ENCODE measurements at places on chromosomes 5 and 9.

GRCh38 chr9:35712762-35713400 lies 19.1 kb downstream of the TLN1 start:
- no peak for DNase-seq

- no peak for DNase-seq
Measured at GRCh38 chr5:81187885-81188284, 45.2 kb upstream of the CKMT2 start.

DNA sequence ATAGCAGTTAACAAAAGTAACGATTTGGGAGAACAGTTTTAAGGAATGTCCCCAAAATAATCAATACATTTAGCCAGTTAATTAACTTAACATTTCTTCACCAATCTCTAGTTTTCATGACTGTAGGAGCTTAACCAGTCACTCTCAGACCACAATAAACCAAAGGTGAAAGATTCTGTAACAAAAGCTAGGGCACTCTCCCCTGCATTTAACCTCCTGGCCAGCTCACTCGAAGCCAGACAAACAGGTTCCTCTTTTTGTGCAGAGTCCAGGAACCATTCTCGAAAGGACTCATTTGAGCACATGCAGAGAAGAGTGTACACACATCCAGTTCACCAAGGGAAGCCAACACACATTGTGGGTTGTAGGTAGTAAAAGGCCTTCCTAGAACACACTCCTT lies 6.5 kb downstream of the IL7R start:
- DNase-seq, result no peak

GRCh38 chr5:131373265-131373664 lies 109.4 kb downstream of the CDC42SE2 start:
- DNase-seq, result no peak

DNA sequence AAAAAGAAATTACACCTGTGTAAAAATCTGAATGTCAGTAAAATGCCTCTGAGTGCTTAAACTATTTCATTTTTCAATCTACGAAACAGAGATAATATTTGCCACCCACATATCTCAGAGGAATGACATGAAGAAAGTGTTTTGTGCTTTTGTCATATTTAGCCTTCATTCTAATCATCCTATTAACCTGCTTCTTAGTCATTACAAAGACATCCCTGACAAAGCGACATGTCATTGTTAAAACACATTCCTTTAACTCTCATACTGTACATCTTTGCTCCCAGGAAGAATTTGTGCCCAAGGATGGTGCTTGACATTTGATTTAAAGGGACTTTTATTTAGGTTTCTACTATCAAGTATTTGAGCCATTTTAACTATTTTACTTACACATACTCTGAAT lies 275.9 kb downstream of the DMRTA1 start:
- no peak for DNase-seq

GRCh38 chr5:14155739-14156138 lies 12.6 kb downstream of the TRIO start:
- no peak for DNase-seq

- no peak for DNase-seq
Measured at GRCh38 chr5:95235439-95235982, 49.4 kb downstream of the MCTP1 start.

DNA sequence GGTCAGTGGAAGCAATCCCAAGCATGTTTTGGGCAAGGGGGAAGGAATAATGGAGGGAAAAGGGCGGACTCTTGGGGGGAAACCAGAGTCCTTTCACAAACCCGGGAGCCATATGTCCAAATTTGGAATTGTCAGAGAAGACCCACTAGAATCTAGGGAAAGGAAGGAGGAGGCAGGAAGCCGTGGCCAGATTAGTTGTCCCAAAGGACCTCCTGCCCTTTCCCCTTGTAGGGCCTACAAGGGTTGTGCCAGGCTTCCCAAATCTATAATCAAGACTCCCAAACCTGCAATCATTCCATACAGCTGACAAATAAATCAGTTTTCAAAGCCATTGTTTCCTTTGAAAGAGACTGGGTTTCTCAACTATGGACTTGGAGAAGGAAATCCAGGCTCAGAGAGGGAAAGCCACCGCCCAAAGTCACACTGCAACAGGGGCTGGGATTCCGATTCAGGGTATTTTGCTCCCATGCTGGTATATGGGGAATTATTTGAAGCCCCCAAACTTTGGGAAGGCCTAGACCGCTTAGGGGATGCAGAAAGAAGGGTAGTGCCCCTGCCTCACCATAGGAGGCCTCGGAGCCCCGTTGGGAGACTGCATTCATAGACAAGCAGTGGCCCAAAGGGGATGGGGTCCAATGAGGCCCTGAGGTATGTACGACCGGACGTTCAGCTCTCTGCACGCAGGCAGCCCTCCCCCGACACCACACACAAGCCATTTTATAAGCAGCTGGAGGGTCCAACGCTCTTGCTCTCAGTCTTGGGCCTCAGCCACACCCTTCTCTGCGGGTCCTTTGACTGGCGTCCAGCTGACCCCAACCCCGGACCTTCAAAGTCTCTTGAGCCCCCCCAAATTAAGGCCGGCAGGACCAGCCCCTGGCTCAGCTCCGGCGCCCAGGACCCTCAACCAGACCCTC lies 815 bp downstream of the ANXA6 start:
- DNase-seq, result no peak

DNA sequence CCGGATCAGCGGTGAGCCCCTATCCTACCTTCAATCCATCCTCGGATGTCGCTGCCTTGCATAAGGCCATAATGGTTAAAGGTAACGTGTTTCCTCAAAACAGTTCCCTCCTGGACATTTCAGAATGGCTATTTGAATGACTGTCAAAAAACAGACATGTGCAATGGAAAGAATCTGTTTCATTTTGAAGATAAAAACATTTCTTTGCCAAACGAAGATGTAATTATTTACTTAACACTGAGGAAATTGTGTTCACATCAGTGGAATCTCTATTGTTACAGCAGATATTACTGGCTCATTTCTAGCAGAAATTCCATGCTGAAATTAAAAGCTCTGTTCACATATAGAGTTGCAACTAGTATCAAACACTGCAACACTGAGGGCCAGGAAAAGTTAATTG lies 7.1 kb downstream of the ANXA1 start:
- no peak for DNase-seq

DNA sequence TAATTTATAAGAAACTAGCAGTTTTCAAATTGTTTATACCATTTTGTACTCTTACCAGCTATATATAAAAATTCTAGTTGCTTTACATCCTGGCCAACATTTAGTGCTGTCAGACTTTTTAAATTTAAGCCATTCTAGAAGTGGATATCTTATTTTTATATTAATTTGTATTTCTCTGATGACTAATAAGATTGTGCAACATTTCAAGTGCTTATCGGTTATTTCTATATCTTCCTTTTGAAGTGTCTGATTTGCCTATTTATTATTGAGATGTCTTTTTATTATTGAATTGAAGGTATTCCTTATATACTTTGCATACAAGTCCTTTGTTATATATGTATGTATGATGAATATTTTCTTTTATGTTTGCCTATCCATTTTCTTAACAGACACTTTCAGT lies 324.0 kb downstream of the ELAVL2 start:
- DNase-seq, result no peak

DNA sequence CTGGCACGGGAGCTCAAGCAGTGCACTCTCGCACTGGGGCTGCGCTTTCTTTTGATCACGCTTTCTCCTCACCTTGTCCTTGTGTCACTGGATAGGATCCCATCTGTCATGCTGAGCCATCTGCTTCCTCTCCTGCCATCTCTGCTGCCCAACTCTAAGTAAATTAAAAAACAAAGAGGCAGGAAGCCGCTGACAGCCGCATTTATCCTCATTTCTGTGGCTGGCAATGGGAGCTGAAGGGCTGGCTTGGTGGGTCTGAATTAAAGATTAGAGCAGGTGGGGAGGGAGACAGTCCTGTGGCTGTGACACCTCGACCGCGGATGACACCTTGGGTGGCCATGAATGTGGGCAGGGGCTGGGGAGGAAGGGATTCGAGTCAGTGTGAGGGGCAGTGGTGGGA lies 159.2 kb upstream of the ALDH1B1 start:
- DNase-seq, result no peak

DNA sequence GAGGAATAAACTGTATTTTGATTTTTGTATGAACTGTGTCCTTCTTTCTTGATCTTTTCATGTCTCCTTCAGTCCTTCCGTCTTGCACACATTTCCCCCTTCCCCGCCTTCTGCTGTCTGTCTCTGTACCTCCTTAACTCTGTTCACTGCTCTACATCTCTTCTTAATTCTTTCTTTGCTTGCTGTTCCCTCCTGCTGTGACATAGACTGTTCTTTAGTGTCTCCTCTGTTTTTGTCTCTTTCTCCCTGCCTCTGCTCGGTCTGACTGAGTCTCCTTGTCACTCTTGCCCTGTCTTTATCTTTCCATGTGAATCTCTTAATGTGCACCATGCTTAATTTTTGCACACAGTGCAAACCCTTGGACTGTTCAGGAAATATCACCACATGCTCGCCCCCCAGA lies 113.0 kb downstream of the TRIM32 start:
- DNase-seq, result no peak

DNA sequence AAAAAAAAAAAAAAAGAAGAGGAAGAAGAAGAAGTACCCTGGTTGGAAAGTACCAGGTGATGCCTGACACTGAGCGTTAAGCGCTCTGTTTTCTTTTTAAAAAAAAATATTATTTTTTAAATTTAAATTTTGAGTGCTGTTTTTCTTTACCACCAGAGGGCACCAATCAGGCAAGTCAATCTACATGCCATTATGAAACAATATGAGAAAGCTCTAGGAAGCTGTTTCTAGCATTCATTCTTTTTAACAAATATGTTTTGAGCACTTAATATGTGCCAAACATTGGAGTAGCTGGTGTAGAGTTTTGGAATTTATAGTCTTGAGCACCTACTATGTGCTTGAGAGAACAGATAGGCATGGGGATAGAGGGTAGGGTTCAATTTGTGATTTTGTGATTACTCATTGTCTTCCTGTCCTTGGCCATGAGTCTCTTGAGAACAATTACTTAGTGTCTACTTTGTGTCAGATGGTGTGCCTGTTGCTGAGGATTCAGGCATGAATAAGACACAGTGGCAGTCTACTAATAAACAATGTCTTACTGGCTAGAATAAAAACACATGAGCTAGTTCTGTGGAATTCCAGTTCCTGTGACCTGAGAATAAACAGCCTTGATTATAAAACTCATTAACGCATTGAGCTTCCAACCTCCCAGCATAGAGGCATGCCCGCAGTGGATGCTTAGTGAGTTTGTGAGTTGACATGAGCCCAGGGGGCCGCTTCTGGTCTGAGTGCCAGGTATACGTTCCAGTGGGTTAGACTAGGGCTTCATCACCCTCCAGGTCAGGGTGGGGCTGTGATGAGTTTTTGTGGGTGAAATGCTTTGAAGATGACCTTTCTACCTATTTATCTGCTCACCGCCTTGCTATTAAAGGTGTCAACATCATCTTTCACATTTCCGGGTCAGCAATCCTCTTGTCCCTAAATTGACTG lies 3.0 kb upstream of the UBE2R2 start:
- no peak for DNase-seq

DNA sequence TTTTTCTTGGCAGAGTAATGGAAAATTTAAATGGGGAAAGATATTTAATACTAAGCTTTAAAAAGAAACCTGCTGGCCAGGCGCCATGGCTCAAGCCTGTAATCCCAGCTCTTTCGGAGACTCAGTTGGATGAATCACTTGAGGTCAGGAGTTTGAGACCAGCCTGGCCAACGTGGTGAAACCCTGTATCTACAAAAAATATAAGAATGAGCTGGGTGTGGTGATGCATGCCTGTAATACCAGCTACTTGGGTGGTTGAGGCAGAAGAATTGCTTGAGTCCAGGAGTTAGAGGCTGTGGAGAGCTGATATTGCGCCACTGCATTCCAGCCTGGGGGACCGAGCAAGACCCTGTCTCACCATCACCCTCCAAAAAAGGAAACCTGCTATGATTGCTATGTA lies 32.8 kb downstream of the TUT7 start:
- no peak for DNase-seq

- no peak for DNase-seq
Measured at GRCh38 chr5:161549106-161549505, 2.6 kb upstream of the GABRB2 start.

- DNase-seq, result no peak
Measured at GRCh38 chr9:120710110-120710981, 3.9 kb downstream of the MEGF9 start.

DNA sequence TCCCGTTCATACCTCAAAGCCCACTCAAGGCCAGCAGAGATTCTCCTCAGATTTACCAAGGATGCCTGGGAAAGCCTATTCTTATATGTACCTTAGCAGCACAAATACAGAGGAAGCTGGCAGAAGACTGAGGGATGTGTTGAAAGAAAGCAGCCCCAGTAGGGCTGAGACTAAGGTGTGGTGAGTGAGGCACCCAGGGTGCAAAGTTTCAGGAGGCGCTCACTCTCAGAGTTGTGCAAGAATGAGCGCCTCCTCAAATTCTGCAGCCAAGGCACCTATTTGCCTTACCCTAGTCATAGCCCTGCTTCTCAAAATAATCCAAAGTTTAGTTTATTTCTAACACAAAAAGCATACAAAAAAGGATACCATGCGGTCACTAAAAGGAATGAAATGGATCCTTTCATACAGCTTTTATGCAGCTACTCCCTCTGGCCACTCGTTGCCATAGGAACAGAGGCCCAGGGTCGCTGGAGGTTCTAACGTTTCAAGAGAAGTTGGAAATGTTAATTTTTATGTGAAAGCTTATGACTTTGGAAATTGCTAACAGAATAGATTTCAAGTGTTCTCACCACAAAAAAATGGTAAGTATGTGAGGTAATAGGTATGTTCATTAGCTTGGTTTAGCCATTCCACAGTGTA lies 79.7 kb upstream of the SMIM23 start:
- DNase-seq, result no peak

DNA sequence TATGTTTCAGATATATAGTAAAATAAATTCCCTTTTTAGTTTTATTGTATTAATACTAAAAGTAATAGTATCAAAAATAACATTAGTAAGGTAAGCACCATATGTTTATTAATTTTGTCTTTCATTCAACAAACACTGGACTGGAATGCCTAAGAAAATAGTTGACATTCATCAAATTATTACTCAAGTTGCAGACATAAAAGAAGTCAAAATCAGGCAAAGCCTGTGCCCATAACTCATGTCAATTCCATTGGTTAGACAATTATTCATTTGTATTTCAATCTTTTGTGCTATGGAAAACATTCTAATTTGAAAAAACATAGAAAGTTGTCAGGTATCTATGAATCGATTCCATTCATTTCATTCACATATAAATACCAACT lies 158.9 kb downstream of the CEMIP2 start:
- no peak for DNase-seq

DNA sequence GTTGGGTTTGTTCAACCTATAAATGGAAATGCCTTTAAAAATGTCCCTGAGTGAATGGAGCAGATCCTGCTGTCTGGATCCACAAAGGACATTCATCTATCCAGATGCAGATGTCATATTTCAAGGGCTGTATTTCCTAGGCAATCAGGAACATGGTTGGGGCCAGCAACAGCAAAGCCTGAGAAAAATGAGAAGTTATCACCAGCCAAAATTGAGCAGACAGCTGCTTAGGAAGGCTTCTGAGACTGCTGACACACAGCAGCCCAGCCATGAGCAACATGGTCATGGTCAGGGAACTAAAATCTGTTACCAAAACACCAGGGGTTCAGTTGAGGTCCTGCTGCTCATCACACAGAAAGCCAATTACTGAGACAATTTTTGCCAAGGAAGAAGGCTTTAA lies 9.2 kb upstream of the IL7R start:
- no peak for DNase-seq

Measured in NCI-H510A (cell line).